ENCODE measurements at places on chromosomes 5 and 9.
A peak's percentile ranks its signal among the peaks of the same experiment; 100 is the strongest.

- no peak for DNase-seq
Measured at GRCh38 chr9:72883875-72884274, 69.0 kb downstream of the ALDH1A1 start.

DNA sequence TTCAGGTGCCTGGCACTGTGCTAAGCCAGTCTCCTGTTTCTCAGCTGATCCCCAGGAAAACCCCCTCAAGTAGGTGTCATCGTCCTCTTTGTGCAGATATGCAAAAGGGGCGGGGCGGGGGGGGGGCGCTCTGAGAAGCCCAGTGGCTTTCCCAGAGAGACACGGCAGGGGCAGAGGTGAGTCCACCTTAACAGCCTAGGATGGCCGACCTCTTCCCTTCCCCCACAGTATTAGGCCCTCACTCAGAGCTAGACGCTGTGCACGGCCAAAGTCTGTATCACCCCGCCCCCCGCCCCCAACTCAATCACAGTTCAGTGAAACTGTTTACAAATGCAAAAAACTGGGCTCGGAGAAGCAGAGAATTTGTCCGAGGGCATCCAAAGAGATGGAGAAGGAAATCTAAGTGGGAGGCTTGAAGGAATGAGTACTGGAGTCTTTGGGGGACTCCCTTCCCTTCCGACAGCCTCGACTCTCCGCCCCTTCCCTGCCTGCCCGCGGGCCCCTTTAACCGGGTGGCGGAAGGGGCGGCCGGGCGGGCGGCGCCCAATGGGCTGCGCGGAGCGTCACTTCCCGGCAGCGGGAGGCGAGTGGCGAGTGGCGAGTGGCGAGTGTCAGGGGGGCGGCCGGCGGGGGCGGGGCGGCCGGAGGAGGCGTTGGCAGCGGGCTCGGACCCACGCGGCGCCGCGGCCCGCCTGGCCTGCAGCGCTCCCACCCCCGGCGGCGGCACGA lies at the start of gene ERGIC1:
TSS of gene ERGIC1 (plus strand) at position 566 of the 729 bp plus-strand sequence. CDS start at position 729, 163 bp downstream.
- DNase-seq = peak; percentile 70

DNA sequence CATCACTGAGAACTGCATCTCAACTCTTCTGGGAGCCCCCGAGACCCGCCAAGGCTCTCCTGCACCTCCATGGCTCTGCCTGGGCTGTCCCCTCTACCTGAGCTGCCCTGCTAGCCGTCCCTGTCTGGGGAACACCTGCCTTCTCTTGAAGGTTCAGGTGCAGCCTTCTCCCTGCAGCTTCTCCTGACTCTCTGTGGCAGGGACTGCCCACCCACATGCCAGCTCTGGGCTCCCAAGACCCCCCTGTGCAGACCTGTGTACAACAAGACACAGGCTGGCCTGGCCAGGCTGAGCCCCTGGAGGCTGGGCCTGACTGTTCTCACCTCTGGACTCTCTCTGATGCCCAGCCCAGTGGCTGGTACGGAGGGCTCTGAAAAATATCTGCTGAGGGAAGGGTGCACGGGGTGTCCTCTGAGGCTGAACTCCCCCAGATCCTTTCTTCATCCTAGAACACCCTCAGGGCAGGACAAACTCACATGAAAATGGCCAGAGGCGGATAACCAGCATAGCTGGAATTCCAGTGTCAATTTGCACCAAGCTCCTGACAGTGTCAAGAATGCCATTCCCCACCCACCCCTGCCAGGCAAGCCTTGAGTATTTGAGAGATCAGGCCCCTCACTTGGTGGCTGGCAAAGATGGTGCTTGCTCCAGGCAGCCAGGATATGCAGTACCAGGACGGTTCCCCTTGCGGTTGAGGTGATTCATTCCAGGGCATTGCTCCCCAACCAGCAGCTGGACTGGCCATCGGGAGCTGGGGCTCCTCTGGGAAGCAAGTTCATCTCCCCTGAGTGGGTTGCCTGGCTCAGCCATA lies 40.9 kb upstream of the SLC25A51 start:
- DNase-seq = no peak

DNA sequence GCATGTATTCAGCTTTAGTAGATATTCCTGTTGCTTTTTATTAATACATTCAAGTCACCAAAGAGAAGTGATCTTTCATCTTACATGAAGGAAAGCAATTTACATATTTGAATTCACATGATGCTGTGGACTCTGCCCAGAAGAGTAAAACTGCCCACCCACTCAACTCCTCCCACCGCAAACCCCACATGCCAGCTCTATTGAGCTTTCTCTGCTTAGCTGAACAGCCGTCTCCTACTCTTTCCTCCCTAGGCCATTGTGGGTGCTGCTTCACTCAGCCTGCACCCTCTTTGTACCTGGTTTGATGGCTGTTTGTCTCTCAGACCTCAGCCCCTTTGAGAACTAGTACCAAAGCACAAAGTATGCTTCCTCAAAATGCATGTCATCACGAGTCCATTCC lies 48.4 kb upstream of the MAP3K1 start:
- no peak for DNase-seq

DNA sequence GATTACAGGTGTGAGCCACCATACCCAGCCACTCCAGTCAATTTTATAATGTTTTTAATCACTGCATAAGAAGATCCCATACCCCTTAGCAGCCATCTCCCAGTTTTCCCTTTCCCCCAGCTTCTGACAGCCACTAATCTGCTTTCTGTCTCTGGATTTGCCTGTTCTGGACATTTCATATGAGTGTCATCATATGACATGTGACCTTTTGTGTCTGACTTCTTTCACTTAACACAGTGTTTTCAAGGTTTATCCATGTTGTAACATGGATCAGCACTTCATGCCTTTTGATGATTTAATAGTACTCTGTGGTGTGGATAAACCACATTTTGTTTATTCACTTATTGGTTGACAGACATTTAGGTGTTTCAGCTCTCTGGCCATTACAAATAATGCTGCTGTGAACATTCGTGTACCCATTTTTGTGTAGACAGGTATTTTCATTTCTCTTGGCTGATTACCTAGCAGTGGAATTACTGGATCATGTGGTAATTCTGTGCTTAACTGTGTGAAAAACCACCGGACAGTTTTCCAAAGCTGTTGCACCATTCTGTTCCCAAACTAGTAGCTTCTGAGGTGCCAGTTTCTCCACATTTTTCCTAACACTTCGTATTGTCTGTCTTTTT lies 8.6 kb downstream of the SUSD3 start:
- DNase-seq = no peak

DNA sequence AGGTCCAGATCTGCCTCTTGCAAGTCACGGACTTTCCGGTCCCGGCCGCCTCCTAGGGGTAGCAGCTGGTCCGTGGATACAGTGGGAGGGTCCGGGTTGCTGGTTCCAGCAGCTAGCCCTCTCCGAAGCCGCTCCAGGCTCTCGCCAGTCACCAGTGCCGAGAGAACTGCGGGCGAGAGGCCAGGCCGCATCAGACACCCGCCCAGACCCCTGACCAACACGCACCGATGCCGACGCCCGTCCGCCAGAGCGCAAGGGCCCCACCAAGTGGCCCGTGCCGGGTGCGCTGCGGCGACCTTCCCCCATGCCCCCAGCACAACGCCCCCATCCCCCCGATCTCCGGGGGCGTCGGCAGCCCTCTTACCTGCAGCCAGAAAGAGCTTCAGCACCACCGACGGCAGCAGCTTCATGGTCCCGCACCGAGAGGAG lies 470 bp downstream of the HBEGF start:
- DNase-seq = peak; percentile 68

DNA sequence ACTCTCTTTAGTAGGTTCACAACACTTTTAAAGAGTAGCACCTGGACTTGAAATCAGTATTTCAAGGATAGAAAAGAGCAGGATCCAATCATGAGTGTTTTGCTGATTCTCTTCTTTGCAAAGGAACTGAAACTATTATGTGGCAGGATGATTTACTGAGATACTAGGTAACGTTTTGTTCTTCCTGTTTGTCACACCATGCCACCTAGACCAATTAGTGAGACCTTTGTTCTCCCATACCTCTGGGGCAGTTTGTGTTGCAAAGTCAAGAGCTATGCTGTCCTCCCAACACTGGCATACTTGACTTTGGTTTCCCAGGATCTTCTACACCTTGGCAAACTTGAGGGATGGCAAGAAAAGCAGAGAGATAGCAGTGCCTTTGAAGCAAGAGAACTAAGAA lies 43.4 kb downstream of the PPP1R2B start:
- no peak for DNase-seq

DNA sequence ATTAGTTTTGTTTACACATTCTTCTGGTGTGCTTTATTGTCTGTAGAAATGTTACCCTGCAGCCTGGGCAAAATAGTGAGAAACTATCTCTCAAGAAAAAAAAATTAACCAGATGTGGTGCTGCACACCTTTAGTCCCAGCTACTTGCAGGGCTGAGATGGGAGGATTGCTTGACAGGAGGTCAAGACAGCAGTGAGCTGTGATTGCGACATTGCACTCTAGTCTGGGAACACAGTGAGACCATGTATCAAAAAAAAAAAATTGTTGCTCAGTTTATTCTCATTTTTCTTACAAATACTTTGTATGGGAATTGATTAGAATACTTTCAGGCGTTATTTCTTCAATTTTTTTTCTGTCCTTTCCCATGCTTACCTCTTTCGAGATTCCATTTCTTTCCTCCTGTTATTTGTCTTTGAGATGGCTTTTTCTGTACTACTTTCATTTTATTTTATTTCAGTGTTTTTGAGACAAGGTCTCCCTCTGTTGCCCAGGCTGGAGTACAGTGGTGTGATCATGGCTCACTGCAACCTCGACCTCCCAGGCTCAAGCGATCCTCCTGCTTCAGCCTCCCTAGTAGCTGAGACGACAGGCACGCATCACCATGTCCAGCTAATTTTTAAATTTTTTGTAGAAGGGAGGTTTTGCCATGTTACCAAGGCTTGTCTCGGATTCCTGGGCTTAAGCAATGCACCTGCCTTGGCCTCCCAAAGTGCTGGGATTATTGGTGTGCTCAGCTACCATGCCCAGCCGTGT lies 24.9 kb downstream of the TENT2 start:
- no peak for DNase-seq

DNA sequence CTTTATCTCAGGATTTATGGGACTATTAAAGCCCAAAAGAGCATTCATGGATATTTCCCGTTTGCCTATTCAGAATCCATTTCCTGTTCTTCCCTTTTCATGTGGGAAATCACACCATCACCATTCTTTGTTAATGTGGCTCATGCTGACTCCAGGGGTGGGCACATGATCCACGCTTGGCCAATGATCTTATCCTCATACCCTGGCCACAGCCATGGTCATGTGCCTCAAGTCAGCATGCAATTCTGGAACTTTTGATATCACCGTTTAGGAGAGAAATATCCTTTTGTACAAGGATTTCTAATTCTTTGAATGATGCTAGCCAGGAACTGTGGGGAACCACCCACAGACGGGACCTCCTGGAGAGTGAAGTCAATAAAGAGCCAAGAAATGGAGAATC lies 272.2 kb downstream of the PRELID2 start:
- DNase-seq = no peak

DNA sequence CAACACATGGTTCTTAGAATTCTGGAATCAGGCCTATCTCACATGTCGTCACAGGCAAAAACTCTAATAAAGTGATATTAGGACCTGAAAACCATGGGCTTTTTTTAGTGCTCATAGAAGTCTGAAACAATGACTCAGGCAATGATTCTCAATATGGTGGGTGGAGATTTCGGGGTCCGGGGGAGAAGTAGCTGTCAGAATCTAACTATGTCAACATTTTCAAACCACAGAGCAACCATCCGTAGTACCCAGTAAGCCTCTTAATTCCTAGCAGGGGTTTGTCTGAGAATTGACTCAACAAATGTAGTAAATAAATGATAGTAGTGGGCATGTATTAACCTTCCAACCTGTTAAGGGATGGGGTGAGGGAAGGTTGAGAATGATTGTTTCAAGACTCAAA lies 2.6 kb downstream of the AMACR start:
- no peak for DNase-seq

DNA sequence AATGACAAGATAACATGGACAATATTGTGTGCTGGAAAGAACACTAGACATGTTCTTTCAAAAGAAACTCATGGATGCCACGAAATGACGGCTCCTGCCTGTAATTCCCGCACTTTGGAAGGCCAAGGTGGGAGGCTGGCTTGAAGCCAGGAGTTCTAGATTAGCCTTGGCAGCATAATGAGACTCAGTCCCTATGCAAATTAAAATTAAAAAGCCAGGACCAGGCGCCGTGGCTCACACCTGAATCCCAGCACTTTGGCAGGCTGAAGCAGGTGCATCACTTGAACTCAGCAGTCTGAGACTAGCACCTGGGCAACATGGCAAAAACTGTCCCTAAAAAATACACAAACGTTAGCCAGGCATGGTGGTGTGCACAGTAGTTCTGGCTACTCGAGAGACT lies 814.2 kb downstream of the BRINP1 start:
- DNase-seq = no peak

- DNase-seq = no peak
Measured at GRCh38 chr5:125326150-125326510, 579.7 kb upstream of the ZNF608 start.

GRCh38 chr9:15295761-15296405 lies 11.1 kb downstream of the TTC39B start:
- DNase-seq = peak; percentile 38

GRCh38 chr5:159342840-159343239 lies 12.6 kb upstream of the IL12B start:
- DNase-seq = no peak

DNA sequence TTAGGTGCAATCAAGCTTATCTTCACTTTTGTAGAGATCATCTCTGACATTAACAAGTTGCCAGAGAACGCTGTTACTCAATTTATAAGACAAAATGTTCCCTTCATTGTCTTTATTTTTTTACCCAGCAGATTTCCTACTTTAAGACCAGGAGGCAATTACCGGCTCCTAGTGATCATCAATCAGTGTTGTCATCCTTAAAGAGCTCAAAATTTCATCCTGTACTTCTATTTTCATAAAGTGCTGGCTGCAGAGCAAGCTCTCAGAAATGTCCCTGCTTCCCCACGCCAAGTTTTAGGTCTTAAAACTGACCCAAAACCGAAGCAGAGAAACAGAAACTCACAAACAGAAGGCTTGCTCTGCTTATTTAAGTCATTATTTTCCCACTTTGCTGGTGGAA lies 82.9 kb downstream of the PJA2 start:
- no peak for DNase-seq

DNA sequence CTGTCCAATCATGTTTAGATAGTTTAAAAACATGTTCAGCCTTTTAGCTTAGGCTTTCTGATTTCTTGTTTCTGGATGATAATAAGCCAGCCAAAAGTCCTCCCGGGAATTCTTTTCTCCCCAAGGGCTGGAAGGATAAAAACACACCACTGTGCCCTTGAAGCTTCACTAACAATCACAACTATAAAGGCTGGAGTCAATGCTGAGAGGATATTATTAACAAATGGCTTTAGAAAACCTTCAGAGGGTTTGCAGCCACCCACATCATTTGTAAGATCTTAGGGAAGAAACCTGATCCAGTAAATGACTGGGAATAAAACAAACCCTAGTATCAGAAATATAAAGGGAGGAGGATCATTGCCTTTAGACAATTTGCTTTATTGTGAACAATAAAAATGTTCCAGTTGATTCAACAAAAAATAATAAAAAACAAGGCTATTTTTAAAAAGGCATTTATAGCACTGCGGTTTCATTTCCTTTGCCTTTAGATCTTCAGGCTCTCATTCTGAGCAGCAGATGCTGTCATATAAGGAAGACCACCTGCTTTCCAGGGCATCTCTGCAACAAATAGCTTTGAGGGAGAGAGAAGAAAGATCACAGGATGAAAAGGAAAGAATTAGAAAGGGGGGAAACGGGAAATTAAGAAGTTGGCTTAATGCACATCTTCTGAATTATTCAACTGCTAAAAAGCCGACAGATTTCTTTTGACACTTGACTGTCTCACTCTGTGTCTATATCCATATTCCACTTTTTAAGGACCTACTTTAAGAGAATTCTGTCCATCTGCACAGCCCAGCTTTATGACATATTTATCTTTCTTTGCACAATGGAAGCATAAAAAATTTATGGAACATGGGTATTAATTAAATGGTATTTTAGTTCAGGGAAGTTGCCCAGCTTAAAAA lies 277.2 kb upstream of the SLC24A2 start:
- no peak for DNase-seq

GRCh38 chr9:16405421-16405820 lies 465.0 kb downstream of the BNC2 start:
- no peak for DNase-seq
